ENCODE measurements at places on chromosomes 1 and 21. TPM values are rescaled to one million over a fixed set of nuclear protein-coding genes. Genes with fewer than 3 reads are reported as not detected.

DNA sequence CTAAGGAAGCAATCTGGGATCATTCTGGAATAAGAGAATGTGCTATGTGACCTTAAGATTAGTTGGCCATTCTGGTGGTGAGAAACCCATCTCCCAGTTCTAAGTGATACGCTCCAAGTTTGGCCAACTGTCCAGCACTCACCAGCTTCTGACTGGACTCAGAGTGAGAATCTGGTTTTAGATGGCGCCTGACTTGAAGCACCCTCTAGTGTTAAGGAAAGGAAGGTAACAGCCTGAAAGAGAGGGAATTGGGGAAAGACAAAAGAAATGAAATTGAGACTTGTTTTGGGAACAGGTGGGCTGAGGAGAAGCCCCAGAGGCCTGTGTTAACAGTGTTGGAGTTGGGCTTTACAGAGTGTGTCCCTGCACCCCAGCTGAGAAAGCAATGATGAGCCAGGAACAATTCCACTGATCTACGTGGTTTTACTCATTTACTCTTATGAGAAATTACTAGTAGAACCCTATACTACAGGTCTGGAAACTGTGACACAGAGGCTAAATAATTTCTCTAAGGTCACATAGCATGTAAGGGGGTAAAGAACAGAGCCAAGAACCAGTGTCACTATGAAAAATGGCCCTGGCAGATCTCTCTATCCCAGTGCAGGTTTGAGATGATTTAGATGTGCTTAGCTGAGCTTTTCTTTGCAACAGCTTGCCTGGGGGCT lies 9.3 kb upstream of the FCAMR start:
- H3K4me1 ChIP-seq, result no peaks in the 10 kb centered on the region
- H3K27me3 ChIP-seq, result no peaks in the 10 kb centered on the region
- H3K36me3 ChIP-seq, result no peaks in the 10 kb centered on the region
- H3K27ac ChIP-seq, result no peak overlapping the region
- no peak for DNase-seq

ZBTB48 gene
- 9.7 TPM for polyA plus RNA-seq

DNA sequence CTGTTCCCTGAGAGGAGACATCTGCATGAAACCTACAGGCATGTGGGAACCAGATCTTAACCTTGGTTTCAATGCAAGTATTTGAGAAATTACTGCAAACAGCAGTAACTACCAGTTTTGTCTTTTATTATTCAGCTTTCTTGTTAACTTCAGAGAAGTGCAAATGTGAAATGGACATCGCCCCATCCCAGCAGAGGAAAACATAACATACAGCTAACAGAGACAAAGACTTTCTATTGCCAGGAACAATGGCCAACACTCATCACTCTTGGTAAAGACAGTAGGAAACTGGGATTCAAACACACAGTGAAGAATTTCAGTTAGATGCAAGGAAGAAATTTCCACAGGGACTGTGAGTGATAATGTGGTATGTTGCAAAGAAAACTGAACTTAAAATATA lies 115.1 kb downstream of the SLC30A10 start:
- H3K36me3 ChIP-seq, result no peaks in the 10 kb centered on the region
- DNase-seq, result no peak
- no peak overlapping the region for H3K4me3 ChIP-seq
- no peak overlapping the region for H3K27ac ChIP-seq

DNA sequence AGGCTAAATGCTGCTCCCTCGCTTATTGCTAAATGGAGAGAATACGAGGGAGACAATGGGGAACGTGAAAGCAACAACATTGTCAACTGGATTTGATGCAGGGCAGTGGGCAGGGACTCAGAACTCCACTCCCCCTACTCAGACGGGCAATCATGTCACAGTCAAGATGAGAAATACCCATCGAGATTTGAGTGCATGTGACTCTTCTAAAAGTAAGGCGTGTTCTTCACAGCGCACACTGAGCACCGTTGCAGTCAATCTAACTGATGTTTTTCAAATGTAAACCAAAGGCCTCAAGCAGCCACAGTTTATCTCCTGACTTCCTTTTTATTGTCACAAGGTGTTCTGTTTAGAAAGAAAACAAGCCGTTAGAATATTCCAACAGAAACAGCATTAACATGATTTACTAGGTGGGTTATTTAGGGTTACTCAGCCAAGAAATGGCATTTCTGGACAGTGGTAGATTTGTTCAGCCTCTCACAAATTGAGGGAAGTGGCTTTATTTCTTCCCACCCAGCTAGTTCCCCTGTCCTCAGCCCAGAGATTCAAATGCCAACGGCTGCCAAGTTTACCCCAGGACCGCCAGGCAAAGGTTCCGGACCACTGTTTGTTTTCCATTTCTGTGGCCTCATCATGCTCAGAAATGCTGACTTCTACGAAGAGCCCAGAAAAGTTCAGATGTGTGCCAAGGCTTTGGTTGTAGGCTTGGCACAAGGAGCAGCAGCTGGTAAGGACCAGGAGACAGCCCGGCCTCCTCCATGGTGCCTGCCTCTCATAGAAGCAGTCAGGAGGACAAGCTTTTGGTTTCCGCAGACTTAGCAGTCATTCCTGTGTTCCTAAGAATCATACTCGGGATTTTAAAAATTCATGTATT lies 171.4 kb downstream of the KIF26B start:
- peaks cover 2% of the 10 kb centered on the region for H3K27me3 ChIP-seq
- DNase-seq, result no peak
- H3K36me3 ChIP-seq, result no peaks in the 10 kb centered on the region

DNA sequence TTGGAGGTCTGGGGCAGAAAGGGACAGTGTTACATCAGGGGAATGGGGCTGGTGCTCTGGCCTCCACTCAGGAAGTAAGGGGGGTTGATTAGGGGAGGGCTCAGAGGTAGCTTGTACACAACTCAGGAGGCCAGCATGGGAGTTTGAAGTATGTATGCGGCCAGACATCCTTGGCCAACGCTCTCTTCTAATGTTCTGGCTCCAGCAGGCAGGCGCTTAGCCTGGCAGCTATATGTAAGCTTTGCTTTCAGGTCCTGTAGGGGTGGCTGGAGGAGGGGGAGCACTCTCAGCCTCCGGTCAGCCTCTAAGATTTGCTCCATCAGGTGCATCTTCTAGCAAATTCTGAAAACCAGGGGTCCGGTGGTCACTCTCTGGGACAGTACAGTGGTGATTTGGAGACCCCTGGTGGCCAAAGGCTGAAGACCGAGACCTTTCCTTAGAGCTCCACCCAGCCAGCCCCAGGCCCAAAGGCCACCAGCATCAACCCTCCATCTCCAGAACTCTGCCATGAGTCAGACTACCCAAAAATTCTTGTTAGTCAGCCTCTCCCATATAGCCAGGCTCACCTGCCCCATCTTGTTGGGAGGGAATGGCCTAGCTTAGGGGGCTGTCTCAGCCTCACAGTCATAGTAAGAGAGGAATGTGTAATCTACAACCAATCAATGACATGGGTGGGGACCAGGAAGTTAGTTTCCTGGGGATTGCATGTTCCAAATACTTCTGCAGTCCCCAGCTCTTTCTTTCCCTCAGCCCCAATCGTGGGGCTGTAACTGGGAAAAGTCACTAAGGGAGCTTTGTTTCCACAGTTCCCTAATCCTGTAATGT lies 9.7 kb upstream of the COL8A2 start:
- H3K36me3 ChIP-seq, result peaks cover 2% of the 10 kb centered on the region
- peak; percentile 58 for DNase-seq
- peak overlapping the region; percentile 82 for H3K27ac ChIP-seq
- H3K4me3 ChIP-seq, result no peak overlapping the region
- peaks cover 28% of the 10 kb centered on the region for H3K4me1 ChIP-seq
